NCI-H1105 (cell line): ENCODE measurements at places on chromosomes 5 and 9.

DNA sequence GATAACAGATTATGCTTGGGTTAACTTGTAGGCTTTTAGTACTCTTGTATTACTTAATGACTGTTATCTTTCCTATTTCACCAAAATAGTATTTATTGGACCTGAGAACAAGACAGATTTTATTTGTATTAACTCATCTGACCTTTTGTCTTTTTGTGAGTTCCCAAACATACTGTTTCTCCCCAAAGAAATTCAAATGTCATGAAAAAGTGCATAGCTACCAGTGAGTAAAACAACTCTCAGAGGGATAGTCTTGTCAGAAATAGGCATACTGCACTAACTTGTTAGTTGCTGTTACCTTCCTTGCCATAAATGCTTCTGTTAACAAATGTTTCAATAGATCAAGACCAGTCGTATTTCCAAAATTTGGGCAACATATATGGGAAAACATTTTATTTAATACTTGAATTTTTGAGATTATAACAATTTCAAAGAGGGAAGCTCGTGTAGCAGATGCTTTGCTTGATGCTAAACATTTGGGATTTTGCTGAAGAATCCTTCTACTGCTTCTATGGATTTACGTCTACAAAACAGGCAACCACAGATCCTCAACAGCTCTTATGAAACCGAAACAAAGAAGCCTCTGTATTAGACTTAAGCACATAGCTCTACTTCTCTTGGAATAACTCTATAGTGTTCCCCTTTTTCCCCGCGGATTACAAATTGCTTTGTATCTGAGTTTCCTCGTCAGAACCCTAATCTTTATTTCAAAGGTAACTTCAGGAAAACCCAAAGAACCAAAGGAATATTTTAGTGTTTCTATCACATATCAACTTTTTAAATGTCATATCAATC, 248.8 kb downstream of the MCTP1 start:
- DNase-seq, result no peak

DNA sequence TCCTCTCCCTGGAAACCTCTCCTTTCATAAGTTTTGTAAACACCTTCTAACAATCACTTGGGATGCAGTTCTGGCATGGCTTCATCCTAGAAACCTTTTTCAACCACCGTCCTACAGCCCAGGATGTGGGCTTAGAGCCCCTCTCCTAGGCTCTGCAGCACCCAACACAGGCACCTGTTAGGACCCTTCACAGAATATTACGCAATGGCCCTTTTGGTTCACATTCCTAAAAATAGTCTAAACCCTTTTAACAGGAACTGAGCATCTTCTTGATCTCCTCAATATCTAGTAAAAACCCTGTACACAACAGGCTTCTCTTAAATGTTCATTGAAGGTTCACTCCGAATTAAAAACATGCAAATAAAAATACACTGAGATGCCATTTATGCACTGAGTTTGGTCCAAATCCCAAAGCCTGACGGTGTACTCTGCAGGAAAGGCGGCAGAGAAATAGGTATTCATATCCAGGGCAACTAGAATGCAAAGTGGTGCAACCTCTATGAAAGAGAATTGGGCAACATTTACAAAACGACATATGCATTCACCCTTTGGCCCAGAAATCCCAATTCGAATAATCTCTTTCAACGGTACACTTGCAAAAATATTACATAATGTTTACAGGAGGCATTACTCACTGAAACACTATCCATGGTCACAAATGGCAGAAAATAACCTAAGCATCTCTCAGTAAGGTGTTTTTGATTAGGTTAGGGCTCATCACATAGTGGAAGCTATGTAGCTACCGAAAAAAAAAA, 169.3 kb downstream of the SEMA5A start:
- no peak for DNase-seq

DNA sequence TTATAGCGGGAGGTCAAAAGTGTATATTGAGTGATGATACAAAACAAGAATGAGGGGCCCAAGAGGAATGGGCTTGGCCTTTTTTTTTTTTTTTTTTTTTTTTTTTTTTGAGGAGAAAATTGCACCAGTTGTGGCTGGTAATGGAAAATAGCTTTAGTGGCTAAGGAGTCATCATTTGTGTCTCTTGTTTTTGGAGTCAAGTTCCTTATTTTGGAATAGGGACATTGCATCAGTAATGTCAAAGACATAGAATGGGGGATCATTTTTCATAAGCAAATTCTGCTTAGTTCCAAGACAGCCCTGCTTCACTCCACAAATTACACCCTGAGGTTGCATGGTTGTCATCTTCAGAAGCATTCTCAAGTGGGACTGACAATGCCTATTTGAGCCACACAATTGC, 137.4 kb downstream of the STK32A start:
- no peak for DNase-seq

DNA sequence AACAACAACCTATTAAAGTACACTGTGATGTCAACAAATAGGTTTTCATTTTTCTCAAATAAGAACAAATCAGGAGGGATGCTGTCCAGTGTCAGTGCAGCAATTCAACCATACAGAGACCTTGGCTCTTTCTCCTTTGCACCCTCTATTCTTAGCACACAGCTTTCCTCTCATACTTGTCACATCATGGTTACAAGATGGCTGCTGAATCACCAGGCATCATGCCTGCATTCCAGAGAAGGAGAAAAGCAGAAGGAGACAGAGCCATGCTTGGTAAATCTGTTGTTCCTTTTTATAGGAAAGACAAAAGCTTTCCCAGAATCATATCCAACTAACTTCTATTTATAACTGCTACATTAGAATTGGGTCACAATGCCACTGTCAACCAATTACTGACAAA, 124.7 kb upstream of the VLDLR start:
- no peak for DNase-seq
